NCI-H526 (cell line): ENCODE measurements at places on chromosomes 12 and 14.
A peak's percentile ranks its signal among the peaks of the same experiment; 100 is the strongest.

DNA sequence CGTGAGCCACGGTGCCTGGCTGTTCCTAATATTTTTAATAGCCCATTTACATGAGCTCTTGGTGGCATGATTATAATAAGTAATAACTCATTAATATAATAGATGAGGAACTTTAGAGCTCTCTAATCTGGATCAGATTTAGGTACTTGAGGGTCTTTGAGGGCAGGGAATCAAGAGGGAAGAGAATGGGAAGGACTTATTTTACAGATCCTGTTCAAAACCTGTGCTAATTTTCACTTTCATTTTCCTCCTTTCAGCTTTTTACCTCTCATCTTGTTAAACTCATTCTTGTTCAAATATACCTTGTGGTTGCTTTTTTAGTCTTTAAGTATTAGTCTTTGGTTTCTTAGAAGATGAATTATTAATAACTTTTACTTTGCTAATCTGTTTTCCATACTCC, 5.6 kb downstream of the NECAP1 start:
- no peak for DNase-seq

GRCh38 chr12:70853326-70853725, 67.2 kb downstream of the PTPRR start:
- DNase-seq: no peak

DNA sequence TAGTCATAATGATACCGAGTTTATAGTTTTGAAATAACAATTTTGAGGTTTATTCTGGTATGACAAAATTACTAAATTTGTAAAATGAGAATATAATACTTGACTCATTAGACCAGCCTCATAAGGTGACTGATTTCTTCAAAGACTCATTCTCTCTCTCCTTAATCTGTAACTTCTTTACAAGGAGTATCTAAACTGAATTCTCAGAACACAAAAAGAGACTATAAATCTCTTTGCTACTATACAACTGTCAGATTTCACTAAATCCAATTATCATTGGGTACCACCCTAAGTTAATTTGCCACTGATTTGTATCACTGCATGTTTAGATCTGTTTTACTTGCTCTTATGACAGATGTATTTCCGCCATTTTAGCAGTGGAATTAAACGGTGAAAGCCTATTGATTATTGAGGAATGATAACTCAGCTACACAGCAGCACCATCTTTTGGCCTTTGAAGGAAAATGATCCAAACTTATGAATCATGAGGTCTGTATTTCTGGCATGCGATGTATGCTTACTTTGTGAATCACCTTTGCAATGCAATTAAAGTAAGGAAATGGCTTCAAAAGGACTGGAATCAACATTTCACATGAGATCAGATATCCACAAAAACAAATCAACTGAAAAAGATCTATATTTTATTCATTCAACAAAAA, 161.2 kb downstream of the RERGL start:
- DNase-seq: peak; percentile 4

DNA sequence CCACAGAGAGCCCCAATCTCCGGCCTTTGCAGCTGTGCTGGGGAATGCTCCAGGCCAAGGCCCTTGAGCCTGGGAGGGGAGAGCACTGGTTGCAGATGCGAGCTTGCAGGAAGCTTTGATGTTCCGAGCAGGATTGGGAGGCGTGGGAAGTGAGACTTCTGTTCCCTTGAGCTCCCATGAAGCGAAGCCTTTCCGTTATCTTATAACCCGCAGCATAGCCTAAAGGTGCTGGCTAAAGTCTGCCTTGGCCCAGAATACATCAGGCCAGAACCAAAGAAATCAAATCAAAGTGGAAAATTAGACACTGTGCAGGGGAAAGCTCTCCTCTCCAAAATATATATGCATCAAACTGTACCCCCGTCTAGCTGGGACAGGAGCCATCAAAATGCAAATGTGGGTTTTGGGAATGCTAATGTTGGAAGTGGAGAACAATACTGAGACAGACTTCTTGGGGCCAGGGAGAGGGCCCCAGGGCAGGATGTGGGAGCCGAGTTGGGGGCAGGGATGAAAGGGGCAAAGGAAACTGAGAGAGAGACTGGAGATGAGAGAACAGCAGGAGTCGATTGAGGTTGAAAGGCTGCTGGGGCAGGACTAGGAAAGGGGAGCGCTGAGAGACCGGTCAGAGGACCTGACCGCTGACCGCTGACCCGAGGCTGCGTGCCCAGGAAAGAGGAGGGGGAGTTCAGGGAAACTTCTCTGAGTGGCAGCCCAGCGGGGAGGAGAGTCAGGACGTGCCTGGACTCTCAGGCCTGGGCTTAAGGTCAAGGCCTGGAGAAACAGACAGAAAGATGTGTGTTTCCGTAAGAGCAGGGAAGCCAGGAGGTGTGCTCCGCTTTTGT, 152.2 kb upstream of the PARP11 start:
- no peak for DNase-seq

GRCh38 chr12:12810553-12811021, 2.6 kb upstream of the DDX47 start:
- no peak for DNase-seq

DNA sequence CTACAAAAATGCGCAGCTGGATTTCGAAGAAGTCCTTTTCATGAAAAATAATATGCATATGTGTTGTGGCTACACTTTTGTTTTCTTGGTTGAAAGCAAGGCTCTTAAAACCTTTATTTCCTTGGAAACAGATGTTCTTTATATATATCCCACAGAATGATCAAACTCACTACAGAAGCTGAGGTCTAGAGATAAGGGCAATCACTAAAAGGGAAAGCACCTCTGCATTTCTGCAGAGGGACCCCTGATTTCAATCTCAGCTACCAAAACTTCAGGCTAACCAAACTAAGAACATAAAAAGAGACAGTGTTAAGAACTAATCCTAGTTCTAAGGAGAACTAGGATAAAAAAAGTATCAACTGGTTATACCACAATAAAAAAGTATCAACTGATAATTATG, 65.4 kb upstream of the CDKL1 start:
- no peak for DNase-seq

GRCh38 chr14:25069879-25070278, 19.9 kb upstream of the STXBP6 start:
- no peak for DNase-seq

DNA sequence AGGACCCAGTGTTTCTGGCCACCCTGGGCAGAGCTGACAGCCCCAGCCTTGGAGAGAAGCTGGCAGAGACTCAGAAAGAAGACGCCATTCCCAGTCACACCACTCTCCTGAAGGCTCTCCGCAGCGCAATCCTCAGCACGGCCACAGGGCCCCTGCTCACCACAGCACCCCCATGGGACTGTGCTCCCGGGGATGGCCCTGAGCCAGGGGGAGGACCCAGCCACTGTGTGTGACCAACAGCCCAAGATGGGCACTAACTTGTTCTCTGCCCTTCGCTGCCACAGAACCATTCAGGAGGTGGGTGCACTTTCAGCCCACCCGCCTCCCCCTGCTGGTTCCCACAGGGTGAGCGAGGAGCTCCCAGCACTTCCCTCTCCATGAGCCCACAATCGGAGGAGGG, 57.1 kb downstream of the CCNK start:
- no peak for DNase-seq

GRCh38 chr12:86249851-86250250, 6.3 kb downstream of the MGAT4C start:
- DNase-seq: no peak

DNA sequence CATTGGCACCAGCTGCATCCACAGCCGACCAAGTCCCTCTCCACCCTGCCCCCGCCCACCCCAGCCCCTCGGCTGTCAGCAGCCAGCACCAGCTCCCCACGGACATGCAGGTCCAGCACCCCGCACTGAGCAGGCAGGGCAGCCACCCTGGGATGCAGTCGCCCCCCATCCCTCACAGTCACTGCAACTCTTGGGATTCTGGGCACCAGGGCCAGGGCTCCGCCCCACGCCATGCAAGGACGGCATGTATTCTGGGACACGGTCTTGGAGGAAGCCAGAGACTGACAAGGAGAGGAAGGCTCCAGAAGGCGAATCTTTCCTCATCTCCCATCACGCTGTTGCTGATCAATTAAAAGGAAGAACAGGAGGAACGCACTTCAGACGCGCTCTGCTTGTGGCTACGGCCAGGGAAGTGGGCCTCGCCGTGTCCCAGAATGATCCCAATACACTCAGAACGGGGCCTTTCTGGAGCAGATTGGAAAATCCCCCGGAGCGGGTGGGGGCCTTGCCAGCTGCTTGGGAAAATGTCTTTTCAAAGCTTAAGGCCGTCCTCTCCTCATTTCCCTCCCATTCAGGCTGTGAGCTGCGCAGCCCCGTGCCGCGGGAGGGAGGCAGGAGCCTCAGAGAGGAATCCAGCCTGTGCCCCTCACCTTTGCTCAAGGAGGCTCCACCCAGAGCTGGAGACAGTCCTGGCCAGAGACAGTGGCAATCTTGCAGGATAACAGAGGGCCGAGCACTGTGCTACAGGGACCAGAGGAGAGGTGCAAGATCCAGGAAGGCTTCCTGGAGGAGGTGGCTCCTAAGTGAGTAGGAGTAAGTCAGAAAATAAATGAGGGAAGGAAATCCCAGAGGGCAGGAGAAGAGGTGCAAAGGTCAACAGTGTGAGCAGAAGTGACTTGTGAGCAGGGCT, 54.1 kb upstream of the DIO3 start:
- no peak for DNase-seq

- no peak for DNase-seq
These were observed 727.6 kb upstream of the TMEM132C start for GRCh38 chr12:127539226-127539858.

DNA sequence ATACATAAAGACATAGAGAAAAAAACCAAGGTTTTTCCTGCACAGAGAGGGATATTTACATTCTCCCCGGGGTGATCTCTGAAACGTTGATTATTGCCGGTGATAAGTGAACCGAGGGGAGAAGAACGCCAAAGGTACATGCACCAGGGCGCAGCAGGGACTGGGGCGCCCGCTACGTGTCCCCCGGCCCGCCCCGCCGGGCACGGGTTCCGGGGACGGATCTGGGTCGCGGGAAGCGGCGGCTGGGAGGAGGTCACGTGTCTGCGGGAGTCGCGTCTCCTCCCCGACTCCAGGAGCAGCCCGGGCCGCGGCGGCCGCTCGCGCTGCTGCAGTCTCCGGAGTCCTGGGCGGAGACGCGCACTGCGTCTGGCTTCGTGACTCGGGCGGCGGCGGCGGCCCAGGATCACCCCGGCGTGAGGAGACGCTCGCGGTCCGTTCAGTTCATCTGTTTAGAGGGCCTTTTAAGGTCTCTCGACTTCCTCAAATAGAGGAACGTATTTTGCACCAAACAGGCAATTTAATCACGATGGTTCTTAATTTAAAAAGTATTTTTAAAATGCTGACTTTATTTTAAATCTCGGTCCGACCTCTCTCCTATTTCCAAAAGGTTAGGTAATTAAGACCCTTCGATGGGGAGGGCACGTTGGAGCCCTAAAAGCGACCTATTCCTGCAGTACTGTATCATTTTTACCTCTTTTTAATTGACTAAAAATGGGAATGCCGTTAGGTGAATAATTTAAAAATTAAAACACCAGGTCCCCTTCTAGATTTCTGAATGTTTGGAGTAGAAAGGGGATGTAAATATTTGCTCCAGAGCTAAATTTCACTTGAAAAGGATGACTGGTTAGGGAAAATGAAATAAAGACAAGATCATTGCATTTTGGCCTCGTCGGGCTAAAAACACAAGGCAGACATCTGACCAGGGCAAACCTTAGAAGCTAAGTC, 1.8 kb upstream of the BHLHE41 start:
- DNase-seq: peak; percentile 69

DNA sequence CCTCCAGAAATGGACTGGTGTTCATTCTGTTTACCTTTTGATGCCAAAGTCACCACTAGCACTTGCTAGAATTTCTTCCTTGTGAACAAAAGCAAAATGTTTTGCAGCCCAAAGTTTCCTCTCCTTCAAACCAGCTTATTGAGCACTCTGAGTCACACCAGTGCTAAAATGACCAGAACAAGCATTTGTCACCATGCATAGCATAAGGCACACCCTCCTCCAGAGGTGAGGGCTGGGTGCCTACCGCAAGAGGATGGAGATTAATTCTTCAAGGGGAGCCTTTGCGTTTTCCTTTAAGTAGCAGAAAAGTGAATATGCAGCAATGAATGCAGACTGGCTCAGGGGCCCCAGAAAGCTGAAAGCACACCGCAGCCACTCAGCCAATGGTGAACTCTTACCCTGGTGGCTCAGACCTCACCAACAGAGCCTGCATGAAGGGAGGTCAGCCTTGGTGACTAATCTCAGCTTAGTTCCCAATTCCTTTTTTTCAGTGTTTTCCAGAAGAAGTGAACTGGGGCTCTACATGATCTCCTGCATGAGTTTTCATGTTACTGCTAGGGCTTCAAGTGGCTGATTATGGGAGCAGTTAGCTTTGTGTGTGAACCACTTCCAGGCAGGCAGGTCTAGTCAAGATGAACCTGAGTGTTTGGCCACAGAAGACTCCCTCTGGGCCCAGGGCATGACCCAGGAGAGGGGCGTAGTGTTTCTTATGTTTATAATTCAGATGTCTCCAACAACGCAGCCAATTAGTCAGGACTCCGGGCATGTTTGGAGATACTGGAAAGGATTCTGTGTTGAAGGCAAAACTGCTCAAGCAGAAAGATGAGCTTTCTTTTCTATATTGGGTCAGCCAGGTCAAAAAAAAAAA, 96.3 kb downstream of the PAX9 start:
- no peak for DNase-seq

- peak; percentile 48 for DNase-seq
These were observed at the start of gene CACNB3 for GRCh38 chr12:48817873-48818830. Gene CACNB3, plus strand, starts transcription at chr12:48818496. Its CDS starts 434 bp downstream, at chr12:48818930.

DNA sequence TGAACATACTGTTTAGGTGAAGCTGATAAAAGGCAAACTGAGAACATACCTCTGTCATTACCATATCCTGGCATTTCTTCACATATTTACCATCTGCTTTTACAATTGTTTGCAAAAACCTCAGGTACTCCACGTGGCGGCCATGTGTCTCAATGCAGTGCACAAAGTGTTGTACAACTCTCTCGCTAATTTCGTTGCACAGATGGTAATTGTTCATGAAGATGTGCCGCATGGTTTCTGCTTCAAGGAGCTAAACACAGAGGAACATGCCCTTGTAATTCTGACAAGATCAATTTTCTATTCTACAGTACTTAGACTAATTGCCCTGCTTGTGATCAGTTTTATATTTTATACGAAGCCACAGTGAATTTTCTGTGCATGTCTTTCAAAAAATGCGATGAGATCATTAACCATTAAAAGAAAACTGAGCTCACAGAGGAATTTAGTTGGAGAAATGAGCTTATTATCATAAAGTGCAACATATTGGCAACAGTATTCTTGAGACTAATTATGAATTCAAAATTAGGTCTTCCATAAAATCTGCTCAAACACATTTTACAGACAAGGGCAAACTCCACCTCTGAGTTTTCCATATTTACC, 233.8 kb downstream of the ITPR2 start:
- no peak for DNase-seq

- no peak for DNase-seq
These were observed 228.3 kb downstream of the RAD51B start for GRCh38 chr14:68047906-68048305.

- DNase-seq: peak; percentile 97
These were observed 5.5 kb downstream of the AJUBA start for GRCh38 chr14:22976620-22977433.

GRCh38 chr12:39779768-39780340, 160.3 kb upstream of the ABCD2 start:
- peak; percentile 13 for DNase-seq

DNA sequence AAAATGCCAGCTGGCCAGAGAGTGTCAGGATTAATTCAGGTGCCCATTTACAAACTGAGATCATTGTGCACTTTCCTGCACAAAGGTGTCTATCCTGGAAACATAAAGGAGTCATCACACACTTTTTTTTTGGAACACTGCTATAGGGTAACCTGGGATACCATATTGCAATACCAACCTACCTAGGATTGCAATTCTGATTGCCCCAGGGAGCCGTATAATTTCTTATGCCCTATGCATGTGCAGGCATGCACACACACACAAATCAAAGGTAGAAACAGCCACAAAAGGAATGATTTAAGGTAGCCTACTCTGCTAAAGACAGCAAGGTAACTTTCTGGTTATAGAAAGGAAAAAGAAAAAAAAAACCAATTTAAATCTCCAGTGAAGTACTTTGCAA, 285.3 kb upstream of the KITLG start:
- DNase-seq: no peak
